ENCODE measurements at places on chromosomes 7 and 10. TPM values are rescaled to one million over a fixed set of nuclear protein-coding genes. Genes with fewer than 3 reads are reported as not detected.

The CPN1 gene
- not detected for total RNA-seq

DNA sequence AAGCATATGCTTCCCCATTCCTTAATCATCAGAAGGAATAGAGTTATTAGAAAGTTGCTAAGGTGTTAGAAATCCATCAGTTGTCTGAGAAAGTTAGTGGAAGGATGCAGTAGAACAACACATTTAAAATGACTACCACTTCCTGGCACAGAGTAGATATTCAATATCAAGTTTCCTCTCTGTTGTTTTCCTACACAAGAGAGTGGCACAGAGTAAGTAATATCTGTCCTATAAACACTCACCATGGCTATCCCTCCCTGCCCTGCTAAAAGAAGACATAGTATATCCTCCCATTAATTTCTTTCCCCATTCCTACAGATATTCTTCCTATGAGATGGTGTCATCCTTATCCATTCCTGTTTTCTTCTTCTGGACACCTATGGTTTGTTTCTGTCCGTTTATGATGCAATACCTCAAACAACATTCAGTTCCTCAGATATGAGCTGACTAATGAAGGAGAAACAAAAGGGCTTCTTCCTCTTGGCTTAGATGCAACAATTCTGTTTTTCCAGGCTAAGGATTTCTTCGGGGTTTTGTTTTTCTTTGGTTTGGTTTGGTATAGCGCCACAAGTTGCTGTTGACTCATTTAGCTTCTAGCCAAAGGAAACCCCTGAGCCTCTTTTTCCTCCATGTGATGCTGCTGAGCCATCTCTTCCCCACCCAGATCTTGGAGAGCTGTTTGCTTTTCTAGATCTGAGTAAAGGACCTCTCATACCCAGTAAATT is 32.9 kb upstream of the BPGM start:
- DNase-seq, result no peak

DNA sequence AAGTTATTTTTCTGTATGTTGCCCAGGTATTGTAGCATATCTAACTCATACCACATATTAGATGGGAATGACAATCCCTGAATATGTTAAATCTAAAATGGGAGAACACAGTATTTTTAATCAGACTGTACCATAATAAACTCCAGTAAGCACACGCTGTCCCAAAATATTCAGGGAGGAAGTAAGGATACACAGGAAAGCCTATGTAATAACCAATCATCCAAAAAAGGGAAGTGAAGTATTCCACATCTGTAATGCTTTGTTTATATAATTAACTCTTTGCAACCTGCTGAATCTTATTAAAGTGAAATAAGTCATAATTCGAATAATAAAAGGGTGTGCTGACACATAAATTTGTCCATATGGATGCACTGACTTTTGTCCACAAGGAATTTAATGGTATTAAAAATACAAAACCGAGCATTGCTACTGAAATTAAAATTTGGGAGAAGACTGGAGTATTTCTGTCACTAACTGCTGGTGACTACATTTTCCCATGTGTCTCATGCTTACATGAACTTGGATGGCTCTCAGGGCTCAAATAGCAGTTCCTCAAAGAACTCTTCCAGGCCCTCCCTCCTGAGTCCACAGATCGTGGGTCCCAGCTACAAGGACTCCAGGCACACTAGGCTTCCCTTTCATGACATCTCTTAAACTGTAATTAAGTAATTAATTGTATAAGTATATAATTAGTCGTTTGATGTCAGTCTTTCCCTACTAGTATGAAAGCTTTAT is 120.6 kb downstream of the NEBL start:
- no peak for DNase-seq

The AGAP6 gene
- total RNA-seq, result 18.1 TPM

- no peak for DNase-seq
These were observed 28.6 kb downstream of the JAZF1 start for GRCh38 chr7:28151965-28152364.

- no peak for DNase-seq
These were observed 22.7 kb downstream of the RAMP3 start for GRCh38 chr7:45180084-45180986.

The BET1 gene
- total RNA-seq, result 18.8 TPM

The STEAP1B gene
- 9.5 TPM for total RNA-seq

- DNase-seq, result no peak
These were observed 425 bp downstream of the TLL2 start for GRCh38 chr10:96513305-96513697.

The TFR2 gene
- total RNA-seq, result 1.7 TPM

The LIPA gene
- 38.1 TPM for total RNA-seq

DNA sequence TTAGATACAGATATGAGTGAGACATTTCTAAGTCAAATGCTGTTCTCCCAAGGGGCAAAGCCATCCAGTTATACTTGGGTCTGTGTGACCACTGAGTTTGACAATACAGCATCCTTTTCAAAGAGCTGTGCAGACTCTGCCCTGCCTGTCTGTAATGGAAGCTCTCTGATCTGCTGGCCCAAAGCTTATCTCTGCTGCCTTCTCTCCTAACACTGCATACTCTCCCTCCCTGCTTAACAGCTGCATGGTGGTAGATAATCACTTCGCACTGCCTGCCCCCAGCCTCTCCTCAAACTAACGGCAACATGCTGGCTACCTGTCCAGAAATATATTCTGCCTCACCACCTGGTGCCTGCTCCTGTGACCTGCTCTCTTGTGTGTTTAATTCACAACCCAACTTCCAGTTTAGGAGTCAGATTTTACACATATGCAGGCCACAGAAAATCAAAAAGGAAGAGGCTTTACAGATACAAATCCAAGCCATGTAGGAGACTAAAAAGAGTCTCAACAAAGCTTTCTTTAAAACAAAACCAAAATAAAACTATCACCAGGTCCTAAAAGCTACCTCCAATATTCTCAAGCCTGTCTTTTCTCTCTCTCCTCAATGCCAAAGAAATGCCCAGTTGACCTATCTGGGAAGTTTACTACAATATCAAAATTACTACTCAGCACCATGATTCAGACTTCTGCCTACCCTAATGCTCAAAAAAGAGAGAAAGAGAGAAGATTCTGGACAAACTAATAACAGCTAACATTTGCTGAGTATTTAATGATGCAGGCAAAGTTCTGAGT is 145.6 kb downstream of the RELN start:
- DNase-seq, result no peak

The PTPN12 gene
- 91.1 TPM for total RNA-seq

GRCh38 chr7:121369462-121369861 is 26.6 kb downstream of the FAM3C start:
- DNase-seq, result no peak

DNA sequence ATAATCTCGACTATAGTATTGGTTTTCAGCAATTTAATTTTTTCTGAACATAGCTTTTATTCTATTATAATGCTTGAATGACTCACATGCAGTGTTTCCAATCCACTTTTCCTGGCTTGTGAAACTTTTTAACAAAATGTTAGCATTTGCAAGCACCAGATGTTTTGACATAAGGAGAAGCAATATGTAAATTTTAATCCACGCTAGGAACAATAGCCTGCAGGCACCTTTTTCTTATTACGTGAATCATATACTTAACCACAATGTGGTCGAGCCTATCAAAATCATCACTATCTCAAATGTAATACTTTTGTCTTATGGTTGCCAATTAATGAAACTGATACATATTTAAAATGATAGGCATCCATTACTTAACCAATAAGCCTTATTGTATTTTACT is 97.1 kb downstream of the TFEC start:
- no peak for DNase-seq

- no peak for DNase-seq
These were observed 144.9 kb downstream of the ELAPOR2 start for GRCh38 chr7:86914551-86914950.

- DNase-seq, result no peak
These were observed at the start of gene ANKRD22 for GRCh38 chr10:88851706-88852105. TSS of gene ANKRD22 (minus strand) at chr10:88851844. CDS start at chr10:88851607, 237 bp downstream.

The CYP2C19 gene
- total RNA-seq, result not detected

The BAIAP2L1 gene
- total RNA-seq, result 2.1 TPM

DNA sequence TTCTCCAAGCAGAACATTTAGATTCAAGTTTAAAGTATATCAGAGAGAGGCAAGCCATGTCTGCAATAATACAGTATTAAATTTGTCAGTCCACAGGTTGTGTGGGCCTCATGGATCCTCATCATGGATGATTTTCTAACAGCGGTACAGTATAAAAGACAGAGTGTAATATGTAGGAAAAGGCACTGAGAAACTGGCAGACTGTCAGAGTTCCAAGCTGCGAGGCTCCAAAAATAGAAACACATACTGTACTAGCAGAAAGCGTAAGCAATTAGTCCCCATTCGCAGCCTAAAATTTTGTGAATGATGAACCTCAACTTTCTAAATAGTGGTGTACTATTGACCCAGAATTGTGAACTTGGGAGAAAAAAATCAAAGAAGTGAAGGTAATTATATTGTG is 933.3 kb downstream of the XPNPEP1 start:
- no peak for DNase-seq

The SOSTDC1 gene
- 1.4 TPM for total RNA-seq

DNA sequence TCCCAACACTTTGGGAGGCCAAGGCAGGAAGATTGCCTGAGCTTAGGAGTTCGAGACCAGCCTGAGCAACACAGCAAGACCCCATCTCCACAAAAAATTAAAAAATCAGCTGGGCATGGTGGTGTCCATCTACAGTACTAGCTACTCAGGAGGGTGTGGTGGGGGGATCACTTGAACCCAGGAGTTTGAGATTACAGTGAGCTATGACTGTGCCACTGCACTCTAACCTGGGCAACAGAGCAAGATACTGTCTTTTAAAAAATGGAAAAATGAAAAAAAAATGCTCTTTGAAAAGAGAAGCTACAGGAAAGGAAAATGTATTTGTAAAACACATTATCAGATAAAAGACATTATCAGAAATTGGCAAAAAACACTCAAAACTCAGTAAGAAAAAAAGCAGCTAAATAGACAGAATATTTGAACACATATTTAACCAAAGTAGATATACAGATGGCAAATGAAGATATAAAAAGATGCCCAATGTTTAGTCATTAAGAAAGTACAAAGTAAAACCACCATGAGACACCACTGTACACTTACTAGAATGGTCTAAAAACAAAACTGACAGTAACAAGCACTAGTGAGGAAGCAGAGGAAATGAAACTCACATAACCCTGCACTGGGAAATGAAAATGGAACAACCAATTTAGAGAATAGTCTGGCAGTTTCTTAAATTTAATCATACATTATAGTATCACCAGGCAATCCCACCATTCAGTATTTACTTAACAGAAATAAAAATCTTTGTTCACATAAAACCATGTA is 40.5 kb downstream of the NRBF2 start:
- no peak for DNase-seq

DNA sequence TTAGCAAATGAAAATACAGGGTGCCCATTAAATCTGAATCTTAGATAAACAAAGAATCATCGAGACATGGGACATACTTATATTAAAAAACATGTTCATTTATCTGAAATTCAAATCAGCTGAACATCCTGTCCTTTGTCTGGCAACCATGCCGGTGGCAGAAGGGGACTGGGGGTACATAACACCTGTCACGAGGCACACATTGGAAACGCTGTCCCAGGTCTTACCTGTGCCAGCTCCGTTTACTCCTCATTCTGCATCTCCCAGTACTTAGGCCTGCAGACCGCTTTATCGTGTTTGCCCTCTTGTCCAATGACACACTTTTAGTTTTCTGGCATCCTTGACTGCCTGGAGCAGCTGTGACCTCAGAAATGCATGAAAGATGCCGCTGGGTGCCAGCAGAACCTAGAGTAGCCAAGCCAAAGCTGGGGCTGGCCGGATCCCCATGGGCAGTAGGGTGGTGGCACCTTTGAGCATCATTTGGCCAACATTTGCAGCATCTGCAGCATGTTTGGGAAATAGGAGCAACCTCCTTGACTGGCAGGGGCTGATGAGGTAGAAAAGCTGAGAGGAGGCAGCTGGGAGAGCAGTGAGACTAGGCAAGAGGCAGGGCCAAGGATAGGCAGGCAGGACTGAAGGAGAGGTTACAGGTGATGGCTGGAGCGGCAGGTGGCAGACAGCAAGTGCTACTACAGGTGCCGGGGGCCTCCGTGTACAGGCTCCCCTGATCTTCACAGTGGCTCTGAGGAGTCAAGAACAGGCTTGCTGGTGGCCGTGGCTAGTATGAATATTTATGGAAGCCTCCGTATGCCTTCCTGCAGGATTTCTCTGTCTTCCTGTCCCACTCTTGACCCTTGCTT is 62.3 kb upstream of the BTBD16 start:
- no peak for DNase-seq

Data from neural crest cell (in vitro differentiated cells).